ENCODE measurements at places on chromosomes 6 and 20.

DNA sequence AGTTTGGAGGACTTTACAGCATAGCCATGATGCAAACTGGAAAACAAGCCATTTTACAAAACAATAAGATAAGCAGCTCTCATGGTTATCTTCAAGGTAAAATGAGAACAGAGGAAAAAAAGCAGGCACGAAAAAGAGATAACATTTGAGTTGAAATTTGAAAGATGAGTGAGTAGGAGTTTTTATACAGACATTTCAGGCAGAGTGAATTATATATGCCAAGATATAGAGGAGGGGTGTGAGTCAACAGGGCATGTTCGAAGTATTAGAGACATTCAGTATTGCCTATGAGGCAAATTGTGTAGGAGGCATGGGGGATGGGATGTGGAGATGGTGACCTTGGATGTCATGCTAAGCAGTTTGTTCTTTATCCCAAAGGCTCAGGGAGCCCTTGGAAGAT, 240.5 kb upstream of the MAN1A1 start:
- no peaks in the 10 kb centered on the region for H3K36me3 ChIP-seq
- no peak overlapping the region for H3K27ac ChIP-seq
- no peak for DNase-seq
- no peaks in the 10 kb centered on the region for H3K27me3 ChIP-seq

DNA sequence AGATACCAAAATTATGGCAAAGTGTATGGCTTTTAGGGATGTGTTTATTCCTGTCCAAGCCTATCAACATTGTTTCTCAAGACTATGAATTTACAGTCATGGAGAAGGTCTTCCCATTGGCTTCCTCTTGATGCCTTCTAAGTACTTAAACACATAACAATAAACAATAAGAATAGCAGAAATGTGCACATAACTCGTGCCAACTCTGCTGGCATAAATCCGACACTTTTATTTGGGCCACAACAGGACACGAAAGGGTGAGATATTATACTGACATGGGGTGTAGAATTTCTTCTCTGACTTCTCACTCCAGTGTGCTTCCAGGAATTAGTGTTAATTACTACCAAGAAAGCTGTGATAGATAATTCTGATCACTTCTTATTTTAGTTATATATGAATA, 695.9 kb upstream of the SLC35B3 start:
- H3K4me3 ChIP-seq, result no peak overlapping the region
- H3K36me3 ChIP-seq, result no peaks in the 10 kb centered on the region
- H3K27me3 ChIP-seq, result no peaks in the 10 kb centered on the region
- no peak for DNase-seq
- H3K27ac ChIP-seq, result no peak overlapping the region

- no peaks in the 10 kb centered on the region for H3K36me3 ChIP-seq
- DNase-seq, result no peak
- H3K4me1 ChIP-seq, result no peaks in the 10 kb centered on the region
- H3K27me3 ChIP-seq, result no peaks in the 10 kb centered on the region
These were observed 91.5 kb upstream of the GCM1 start for GRCh38 chr6:53240139-53240538.

- no peaks in the 10 kb centered on the region for H3K36me3 ChIP-seq
- no peak overlapping the region for H3K27ac ChIP-seq
- H3K4me3 ChIP-seq, result no peak overlapping the region
These were observed 57.2 kb downstream of the GPR6 start for GRCh38 chr6:110035321-110035720.

DNA sequence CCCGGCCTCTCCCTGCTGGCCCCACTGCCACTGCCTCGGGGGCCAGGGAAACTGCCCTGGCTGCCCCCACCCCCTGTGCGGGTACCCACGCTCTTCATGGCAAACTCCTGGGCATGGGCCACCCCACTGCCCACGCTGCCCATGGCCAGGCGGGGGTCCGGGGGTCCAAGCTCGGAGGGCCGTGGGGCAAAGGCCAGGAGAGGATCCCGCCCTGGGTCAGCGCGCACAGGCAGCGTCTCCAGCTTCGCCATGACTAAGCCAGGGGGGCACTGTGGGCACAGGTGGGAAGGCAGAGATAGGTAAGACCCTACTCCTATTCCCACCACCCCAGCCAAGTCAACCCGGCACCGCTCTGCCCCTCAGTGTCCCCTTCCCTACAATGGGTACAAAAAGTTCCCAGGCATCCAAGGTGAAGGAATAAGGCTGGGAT, 6.4 kb downstream of the LZTS3 start:
- H3K36me3 ChIP-seq, result no peaks in the 10 kb centered on the region
- H3K4me3 ChIP-seq, result no peak overlapping the region
- peaks cover 17% of the 10 kb centered on the region for H3K4me1 ChIP-seq

Data from transverse colon (tissue), 4 donors.